ENCODE measurements at places on chromosomes 12 and 14.

DNA sequence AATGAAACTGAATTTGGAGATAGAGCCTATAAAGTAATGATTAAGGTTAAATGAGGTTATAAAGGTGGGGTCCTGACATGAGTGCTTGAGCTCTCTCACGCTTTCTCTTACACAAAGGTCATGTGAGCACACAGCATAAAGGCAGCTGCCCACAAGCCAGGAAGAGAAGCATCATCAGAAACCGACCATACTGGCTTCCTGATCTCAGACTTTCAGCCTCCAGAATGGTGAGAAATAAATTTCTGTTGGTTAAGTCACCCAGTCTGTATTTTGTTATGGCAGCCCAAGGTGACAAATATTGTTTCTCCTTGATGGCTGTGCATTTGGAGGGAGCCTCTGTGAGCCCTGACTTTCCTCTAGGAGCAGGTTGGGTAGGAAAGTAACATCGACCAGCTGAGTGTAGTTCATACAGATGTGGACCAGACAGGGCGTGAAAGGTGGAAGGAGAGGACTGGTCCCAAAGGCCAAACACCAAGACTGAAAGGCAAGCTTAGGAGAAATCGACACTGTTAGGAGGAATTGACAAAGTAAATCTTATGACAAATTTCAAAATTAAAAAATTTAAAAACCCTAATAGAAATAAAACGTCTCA is 97.6 kb upstream of the SLC38A2 start:
- no peak for DNase-seq

- no peak for DNase-seq
Measured at GRCh38 chr12:124194264-124194892, 100.5 kb upstream of the RFLNA start.

DNA sequence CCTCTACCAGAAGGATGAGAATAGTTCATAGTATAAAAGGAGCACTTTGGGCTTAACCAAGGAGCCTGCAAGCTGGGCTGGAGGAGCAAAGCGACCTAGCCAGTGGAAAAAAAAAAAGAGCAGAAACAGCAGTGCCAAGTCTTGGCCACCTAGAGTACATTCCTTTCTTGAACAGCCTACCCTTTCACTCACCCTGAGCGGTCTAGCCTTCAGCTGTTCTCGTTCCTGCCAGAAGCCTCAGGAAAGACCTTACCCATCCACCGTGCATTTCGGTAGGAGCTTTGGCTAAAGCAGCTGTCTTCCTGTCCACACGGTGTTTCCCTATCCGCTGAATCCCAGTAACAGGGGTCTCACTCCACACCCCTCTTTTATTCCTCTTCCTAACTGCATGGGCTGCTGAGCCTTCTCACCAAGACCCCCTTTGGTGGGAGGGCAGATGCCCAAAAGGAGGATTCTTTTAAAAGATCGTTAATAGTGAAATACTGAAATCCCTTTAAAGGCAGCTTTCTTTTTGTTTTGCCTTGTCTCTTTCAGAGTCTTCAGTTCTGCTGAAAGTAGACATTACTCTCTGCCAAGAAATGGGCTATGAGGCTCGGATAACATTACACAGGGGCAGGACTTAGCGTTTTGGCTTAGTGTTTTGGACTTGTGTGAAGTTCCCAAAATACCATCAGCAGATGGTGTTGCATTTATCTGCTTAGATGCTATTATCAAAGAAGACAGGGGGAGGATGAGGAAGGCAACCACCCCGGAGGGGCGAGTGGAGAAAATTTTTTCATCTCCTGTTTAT is 88.5 kb upstream of the METAP2 start:
- DNase-seq = no peak

DNA sequence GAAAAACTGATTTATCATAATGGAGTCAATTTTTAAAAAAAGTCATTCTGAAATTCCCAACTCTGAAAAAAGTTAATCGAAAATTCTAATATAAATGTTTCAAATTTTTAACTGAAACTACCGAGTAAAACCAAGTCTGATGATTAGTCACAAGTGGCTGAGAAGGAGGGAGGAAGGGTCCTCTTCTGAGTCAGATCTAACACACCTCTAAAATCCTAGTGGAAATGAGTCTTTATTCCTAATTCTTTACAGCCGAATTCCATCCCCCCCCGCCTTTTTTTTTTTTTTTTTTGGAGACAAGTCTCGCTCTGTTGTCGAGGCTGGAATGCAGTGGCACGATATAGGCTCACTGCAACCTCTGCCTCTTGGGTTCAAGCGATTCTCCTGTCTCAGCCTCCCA is 37.9 kb downstream of the RAD9B start:
- no peak for DNase-seq

DNA sequence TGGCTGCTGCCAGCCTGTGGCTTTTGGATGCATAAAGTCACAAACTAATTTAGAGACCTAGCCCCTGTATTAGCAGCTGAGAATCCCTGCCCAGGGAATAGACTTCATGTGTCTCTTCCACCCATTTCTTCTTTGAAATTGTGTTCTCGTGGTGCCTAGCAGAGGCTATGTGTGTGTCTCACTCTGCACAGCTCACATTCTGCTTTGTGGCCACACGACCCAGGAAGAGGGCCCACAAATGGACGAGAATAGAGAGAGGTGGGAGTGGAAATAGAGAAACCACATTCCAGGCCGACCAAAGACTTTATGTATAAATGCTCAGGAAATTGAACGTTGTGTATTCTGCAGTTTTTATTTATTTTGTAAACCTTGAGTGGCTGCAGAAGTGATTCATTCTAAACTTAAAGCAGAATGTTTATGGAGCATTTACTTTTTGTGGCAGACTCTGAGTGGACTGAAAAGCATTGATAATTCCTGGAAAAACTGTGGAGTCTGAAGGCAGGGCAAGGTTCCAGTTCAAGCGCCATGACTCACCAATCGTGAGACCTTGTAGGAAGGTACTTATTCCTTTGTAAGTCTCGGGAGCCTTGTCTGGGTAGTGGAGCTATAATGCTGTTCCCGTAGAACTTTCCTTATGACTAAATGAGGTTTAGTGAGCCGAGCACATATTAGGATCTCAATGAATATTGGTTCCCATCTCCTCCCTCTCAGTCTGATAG is 9.1 kb downstream of the B4GALNT3 start:
- no peak for DNase-seq

DNA sequence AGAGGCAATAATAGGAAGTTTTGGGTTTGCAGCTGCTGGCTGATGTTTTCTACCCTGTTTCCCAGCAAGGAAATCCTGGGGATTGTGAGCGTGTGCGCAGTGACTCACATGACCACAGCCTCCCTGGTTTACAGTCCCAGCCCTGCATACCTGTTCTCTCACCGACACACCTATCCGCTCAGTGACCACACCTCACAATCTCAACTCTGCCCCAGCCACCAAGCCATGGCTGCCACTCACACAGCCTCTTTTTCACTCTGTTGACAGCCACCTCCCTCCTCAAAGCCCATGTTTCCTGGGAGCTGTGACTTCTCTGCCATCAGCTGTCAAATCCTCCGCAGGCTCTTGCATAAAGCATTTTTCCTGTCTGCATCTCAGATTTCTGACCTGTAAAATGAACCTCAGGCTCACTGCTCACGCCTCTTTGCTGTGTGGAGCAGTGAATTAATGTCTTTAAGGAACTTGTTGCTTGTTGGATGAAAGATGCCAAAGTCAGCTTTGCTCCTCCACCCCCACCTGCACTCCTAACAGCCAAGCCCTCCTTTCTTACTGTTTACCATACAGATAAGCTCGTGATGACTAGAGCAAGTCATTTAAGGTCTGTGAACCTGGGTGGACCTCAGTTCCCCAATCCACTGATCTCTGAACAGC is 43.5 kb downstream of the B4GALNT3 start:
- DNase-seq = no peak

GRCh38 chr12:62006076-62006732 is 254.0 kb upstream of the USP15 start:
- DNase-seq = no peak

GRCh38 chr12:49059299-49060171 is 1.1 kb downstream of the KMT2D start:
- no peak for DNase-seq

GRCh38 chr12:7131502-7131866 is 1.3 kb downstream of the CLSTN3 start:
- DNase-seq = no peak

DNA sequence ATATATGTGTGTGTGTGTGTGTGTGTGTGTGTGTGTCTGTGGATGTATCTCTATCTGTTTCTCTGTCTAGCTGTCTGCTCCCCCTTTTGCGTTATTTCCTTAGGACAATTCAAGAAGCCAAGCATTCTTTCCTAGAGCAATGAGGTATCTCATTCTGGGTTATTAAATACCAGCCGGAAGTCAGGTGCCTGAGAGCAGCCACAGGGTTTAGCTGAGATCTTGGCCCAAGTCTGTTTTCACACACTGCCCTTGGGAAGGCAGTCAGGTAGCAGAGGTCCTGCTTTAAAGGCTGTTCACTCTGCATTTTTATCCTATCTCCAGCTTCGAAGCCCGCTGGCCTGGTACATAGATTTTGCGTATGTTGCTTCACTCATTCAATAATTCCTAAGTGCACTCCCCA is 76.8 kb downstream of the TSPAN9 start:
- DNase-seq = no peak

GRCh38 chr12:109770104-109770860 is 56.7 kb downstream of the FAM222A start:
- no peak for DNase-seq

Measured in NCI-H1105 (cell line).